ENCODE measurements at places on chromosomes 2 and 18.

GRCh38 chr2:62741127-62741526 lies 35.6 kb downstream of the EHBP1 start:
- DNase-seq: no peak

DNA sequence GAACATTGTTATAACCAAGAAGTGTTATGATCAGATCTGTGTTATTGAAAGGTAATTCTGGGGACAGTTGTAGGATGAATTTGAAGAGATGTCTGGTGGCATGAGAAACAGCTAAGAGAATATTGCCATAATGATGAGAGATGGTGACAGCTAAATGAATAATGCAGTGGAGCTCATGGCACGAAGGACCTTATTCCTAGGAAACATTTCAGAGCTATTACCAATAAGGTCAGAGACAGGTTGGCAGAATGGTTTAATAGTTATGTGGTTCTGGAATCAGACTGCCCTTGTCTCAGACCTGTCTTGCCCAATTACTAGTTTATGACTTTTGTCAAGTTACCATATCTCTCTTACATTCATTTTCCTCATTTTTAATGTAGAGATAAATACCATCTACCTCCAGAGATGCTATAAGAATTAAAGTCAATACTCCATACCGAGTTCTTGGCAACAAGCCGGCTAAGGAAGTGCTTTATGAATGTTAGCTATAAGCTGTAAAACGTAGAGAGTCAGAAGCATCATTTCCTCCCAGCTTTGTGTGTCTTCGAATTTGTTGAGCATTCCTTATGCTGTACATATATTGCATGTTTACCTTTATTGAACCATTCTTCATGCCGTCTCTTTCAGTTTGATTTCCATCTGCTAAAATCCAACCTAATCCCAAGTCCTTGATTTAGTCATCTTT lies 73.6 kb upstream of the COL5A2 start:
- DNase-seq: no peak

- no peak for DNase-seq
These were observed 89.7 kb upstream of the ST6GAL2 start for GRCh38 chr2:106975641-106976040.

DNA sequence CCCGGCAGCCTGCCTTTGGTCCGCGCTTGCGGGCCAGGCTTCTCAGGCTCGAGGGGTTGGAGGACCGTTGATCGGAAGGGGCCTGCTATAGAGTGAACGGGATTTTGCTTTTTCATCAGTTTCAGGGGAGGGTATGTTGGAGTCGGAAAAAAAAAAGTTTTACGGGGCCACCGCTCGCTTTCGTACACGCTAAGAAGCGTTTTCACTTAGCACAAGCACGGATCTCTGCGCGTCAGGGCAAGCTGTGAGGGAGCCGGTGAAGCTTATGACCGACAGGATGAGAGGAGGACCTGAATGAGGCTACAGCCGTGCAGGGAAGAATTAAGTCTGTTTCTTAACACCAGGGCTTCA lies 443 bp downstream of the CPSF3 start:
- no peak for DNase-seq

GRCh38 chr2:1838426-1838825 lies 94.1 kb upstream of the PXDN start:
- DNase-seq: no peak

GRCh38 chr2:119223521-119224390 lies at the start of gene STEAP3:
Gene STEAP3 (plus strand): TSS chr2:119223834. CDS start chr2:119231013, 7,179 bp downstream.
- no peak for DNase-seq

Measured in retinal pigment epithelial cell (primary cell).